Fibroblast of villous mesenchyme (primary cell): ENCODE measurements at places on chromosomes 1 and 21.

DNA sequence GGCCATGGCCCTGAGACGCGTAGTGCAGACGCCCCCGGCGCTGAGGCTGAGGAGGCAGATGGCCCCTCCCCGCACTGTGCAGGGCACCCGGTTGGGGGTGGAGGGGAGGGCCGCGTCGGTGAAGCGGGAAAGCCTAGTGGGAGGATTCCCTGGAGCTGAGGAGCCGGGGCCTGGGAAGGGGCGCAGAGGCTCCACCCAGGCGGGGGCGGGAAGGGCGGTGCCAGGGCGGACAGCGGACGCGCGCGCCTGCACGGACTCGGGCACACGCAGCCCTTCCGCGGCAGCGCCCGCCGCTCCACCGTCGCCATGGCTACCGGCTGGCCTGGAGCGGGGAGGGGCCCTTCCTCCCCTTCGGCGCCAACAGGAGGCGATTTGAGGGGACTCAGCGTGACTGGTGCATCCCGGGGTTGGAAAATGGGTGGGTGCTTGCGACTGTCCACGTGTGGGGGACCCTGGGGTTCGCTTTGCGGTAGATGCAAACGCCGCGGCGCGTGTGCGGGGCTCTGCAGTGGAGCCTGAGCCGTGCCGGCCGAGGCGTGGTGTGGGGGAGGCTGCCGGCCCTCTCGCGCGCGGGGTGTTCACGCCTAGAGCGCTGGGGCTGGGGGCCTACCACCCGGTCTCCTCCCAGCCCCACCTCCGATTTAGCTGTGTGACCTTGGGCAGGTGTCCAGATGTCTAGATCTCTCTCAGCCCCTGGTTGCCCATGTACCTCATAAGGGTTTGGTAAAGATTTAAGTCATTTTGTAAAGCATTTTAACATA, 35.1 kb downstream of the PTPRF start:
- peak; percentile 56 for DNase-seq

DNA sequence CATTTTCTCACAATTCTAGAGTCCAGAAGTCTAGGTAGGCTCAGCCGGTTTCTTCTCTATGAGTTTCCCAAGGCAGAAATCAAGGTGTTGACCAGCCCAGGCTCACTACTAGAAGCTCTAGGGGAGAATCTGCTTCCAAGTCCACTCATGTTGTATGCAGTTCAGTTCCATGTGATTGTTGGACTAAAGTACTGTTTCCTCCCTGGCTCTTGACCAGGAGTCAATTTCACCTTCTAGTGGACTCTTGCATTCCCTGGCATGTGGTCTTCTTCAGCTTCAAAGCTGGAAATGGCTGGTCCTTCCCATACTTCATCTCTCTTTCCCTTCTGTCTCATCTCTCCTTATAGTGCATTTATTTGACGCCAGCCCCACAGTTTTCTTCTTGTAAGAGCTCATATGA, 153.4 kb downstream of the KCNT2 start:
- DNase-seq = no peak

GRCh38 chr1:226569879-226570547, 21.4 kb downstream of the STUM start:
- no peak for DNase-seq

DNA sequence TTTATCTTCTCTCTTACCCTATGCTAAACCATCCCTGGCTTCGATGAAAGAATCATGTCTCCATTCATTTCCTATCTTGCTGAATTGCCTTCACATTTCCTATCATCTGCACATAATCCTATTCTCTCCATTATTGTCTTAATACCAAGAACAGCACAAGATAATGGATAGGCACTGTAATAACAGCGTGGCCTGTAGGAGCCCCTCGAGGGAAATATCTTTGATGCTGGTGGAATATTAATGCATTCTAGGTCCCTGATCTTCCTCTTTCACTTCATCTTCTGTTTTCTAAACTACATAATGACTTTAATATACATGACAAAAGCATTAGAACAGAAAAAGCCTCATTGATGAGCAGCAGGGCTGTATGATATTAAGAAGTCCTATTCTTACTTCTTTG, 720.6 kb downstream of the RWDD3 start:
- DNase-seq = no peak

DNA sequence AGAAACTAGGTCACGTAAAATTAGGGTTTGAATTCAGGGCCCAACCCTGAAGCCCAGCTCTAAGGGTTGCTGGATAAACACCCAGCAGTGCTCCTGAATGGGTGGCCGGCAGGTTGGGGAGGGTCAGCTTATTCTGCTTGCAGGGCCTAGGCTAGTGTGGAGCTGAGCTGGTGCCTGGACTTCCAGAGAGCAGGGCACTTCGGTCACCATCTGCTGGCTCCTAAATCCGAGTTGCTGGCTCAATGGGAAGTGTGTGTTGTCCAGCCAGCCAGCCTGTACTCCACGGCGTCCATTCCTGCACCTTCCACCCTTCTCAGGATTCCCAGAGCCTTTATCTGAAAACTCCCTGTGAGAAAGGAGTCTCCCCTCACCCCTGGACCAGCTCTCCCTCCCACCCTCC, 23.0 kb downstream of the TRIM67 start:
- DNase-seq = no peak

- DNase-seq = peak; percentile 32
These were observed 64.9 kb upstream of the FCGR2A start for GRCh38 chr1:161440312-161440894.

DNA sequence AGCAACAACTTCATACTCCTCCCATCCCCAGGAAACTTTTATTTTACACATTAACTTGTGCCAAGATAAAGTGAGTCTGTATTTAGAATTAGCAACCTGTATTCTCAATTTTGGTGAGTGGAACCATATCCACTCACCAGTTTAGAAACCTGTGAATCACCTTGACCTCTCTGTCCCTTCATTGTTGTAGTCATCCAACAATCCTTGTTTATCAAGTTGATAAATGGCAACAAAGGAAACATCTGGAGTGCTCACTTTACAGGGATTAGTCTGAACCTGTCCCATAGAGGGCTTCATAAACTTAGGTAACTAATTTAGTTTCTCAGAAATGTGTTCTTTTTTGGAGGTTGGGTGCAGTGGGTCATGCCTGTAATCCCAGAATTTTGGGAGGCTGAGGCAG, 3.9 kb upstream of the CLSPN start:
- no peak for DNase-seq

DNA sequence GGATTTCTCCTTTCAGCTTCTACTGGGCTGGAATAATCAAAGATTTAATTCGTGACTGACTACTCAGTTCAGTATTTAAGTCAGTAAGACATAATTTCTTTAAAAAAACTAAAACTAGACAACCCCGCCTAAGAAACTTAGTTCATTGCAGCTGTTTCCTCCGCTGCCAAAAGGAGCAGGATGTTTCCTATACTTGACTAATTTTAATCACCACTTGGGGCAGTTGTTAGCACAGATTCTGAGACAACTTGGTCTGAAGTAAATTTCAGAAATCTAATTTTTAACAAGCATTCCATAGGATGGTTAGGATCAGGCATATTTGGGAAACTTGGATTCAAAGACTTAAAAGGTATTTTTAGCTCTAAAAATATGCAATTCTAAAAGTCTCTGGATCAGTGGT, 34.0 kb downstream of the EPRS1 start:
- peak; percentile 14 for DNase-seq

DNA sequence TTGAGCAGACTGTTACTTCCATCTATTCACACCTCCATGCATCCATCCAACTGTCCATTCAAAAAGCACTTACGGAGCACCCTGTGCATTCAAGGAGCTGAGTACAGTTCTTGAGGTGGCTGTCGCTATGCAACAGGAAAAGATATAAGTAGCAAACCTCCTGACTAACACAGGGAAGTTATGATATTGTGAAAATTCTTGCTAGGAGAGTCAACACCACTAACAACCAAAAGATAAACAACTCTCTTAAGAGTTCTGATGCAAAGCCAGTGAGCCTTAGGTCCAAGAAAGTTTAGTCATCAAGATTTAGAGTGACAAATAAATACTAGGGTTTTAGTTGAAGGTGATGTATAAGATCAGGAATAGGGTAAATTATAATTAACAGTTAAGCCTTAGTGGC, 44.5 kb upstream of the TRIM45 start:
- DNase-seq = peak; percentile 87

- no peak for DNase-seq
These were observed 5.5 kb downstream of the IL24 start for GRCh38 chr1:206902702-206903101.

DNA sequence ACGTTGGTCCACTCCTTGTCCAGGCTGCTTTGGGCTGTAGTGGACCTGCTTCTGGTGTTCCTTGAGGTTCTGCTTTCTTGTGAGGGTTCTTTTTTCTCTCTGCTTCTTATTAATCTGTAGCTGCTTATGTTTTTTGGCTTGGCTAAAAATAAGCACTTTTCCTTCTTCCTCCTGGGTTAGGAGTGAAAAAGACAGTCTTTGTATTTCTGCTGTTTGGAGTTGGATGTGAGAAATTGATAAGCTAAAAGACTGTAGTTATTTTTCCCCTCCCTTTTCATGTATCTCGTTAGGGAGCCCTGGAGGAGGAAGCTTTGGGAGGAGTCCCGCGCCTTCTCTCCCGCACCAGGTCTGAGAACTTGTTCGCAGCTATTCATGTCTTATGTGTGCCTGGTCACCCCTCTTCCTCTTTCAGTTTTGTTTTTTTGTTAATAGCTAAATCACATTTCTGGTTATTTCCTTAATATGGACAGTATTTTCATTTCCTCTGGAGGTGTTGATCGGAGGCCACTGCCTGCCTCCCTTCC, 79.0 kb downstream of the GALNT2 start:
- DNase-seq = no peak

DNA sequence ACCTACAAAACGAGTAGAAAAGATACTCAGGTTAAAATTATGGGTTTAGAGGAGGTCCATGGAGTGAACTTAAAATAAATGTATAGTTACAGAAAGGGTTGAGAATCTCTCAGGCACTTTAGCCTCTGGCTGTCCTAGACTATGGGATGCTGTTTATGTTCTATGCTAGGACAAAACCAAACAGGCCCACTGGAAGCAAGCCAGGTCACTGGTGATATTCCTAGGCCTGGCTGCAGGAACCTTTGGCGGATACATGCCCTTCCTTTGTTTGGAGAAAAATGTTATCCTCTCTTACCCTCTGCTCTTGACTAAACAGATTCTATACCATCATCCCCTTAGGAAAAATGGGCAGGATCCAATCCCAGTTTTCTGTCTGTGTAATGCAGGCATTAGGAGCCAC, 90.7 kb upstream of the DUSP10 start:
- peak; percentile 17 for DNase-seq

- DNase-seq = peak; percentile 48
These were observed 17.4 kb downstream of the CELA3A start for GRCh38 chr1:22018583-22019559.

- peak; percentile 77 for DNase-seq
These were observed 194.0 kb downstream of the TOMM20 start for GRCh38 chr1:234934611-234935033.

- DNase-seq = no peak
These were observed 502 bp upstream of the SLC35A3 start for GRCh38 chr1:99969260-99969728.

DNA sequence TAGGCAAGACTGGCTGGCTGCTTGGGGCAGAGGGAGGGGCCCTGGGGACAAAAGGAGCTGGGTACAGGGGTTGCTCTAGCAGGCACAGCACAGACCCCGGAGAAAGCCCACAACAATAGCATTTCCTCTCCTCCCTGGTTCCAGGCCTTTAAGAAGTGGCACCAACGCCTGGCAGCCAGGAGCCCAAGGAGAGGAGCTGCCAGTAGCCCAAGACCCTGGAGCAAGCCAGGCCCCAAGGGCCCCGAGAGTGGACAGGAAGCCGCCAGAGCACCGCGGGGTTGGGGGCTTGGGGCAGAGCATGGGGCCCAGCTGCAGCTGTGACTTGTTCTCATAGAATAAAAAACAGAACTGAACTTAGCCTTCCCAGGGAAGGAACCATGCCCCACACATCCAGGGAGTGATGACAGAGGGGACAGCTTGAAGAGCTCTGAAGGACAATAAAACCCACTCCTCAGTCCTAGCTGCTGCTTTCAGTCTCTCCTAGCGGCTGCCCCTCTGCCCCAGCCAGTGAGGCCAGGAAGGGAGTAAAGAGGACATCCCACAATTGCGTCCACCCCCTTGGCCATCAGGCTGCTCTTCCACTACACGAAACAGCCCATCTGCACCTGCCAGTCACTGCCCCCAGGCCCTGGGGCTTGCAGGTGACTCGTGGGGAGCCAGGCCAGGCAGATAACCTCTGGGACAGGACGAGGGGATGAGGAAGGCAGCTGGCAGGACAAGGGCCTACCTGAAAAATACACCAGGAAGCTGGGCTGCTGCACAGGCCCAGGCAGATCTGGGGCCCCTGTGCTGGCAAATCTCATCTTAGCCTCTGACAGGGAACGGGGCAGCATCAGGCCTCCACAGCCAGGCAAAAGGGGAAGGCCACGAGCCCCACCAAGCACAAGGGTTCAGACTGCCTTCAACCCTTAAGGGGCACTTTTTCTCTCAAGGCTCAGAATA, 16.4 kb downstream of the MTHFR start:
- DNase-seq = no peak

- no peak for DNase-seq
These were observed 40.3 kb upstream of the CASZ1 start for GRCh38 chr1:10836726-10837125.

GRCh38 chr1:180691322-180691913, 59.6 kb downstream of the XPR1 start:
- no peak for DNase-seq

DNA sequence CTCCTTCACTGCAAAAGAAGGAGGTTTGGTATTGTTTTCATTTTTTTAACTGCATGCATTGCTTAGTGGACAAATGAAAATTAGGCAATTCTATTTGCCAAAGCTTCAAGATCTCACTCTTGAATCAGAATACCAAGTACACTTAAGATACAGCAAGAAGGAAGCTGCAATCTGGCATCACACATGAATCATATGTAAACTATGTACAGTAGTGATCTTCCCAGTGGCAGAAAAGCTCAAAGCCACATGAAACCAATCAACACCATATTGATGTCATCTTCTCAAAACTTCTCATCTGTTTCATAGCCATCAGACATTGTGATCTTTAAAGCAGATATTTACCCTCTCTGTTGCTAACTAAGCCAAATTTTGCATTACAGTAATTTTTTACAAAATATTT, 550.1 kb downstream of the LTN1 start:
- DNase-seq = peak; percentile 81

GRCh38 chr1:109444346-109444745, 18.1 kb upstream of the PSMA5 start:
- no peak for DNase-seq
